ENCODE measurements at places on chromosomes 11 and 22. TPM values are rescaled to one million over a fixed set of nuclear protein-coding genes. Genes with fewer than 3 reads are reported as not detected.
A peak's percentile ranks its signal among the peaks of the same experiment; 100 is the strongest.

DNA sequence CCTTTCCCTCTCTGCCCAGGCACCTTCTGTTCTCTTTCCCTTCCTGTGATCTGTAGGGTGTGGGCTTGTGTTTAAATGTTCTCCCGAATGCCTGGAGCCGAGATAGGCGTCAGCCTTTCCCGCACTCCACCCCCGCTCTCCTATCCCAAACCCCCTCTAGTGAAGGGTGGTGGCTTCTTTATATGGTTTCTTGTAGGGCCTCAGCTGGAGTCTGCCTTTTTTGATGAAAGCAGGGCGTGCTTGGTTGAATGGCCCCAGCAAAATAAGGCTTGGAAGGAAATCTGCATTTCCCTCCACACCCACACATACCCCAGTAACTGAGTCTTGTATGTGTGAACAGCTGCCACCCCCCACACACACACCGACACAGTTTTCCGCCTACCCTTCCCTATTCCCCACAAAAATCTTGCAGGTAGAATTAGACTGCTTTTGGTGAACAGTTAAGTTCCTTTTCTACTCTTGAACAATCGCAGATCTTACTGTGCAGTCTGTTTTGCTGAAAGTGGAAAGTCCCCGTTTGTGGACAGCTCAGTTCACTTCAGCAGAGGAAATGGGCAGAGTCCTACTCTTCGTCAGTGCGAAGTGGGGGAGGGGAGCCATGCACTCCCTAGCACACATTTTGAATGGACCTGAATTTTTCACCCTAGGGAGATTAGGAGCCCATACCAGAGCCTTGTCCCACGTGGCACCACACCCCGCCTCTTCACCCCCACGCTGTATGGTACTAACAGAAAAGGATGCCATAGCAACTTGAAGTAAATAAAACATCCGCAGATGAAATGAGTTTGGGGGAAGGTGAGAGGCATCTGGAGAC lies 25.5 kb upstream of the GRK2 start:
- peak overlapping the region; percentile 99 for H3K27ac ChIP-seq
- H3K4me3 ChIP-seq: peak overlapping the region; percentile 94
- H3K4me1 ChIP-seq: peaks cover 23% of the 10 kb centered on the region
- H3K36me3 ChIP-seq: no peaks in the 10 kb centered on the region
- peaks cover 4% of the 10 kb centered on the region for H3K27me3 ChIP-seq
- peak; percentile 69 for DNase-seq

DNA sequence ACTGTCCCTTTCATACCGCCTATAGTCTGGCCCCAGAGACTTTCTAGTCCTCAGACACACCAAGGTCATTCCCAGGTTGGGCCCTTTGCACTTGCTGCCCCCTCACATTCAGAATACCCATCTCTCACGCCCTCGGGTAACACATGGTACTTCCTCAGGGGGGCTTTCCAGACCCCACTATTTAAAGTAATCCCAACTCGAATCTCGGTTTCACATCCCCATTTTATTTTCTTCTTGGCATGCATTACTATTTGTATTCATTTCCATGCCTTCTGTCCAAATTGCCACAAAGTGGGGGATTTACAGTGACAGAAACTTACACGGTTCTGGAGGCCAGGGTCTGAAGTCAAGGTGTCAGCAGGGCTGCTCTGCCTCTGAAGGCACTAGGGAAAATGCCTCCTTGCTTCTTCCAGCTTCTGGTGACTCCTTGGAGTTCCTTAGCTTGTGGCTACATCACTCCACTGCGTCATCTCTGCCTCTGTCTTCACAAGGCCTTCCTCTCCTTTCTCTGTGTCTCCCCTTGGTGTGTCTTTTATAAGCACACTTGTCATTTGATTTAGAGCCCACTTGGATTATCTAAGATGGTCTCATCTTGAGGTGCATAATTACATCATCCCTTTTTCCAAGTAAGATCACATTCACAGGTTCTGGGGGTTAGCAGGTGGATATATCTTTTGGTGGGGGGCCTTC lies 15.1 kb downstream of the RCN1 start:
- H3K27ac ChIP-seq: no peak overlapping the region
- H3K4me3 ChIP-seq: no peak overlapping the region
- no peaks in the 10 kb centered on the region for H3K27me3 ChIP-seq
- peaks cover 5% of the 10 kb centered on the region for H3K4me1 ChIP-seq
- DNase-seq: no peak
- peaks cover 4% of the 10 kb centered on the region for H3K36me3 ChIP-seq

PHF21B gene
- total RNA-seq: 113 TPM

NCAPH2 gene
- total RNA-seq: 52.9 TPM

DNAL4 gene
- total RNA-seq: 19.4 TPM
